ENCODE measurements at places on chromosomes 7 and 10.

DNA sequence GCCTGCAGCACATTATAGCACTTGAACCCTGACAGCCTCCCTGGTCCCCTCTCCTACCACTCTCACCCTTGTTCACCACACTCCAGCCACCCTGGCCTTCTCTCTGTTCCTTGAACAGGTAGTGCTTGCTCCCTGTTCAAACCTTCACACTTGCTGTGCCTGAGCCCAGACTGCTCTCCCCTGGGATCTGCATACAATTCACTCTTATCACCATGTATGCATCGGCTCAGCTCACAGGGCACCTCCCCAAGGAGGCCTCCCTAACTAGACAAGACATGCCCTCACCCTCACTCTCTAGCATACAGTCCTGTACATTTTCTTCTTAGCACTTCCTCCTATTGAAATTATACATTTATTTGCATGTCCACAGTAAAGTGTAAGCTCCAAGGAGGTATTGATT lies 59.3 kb downstream of the FAM13C start:
- no peak for DNase-seq

GRCh38 chr7:135757719-135758411 lies 9.3 kb upstream of the FAM180A start:
- no peak for DNase-seq

DNA sequence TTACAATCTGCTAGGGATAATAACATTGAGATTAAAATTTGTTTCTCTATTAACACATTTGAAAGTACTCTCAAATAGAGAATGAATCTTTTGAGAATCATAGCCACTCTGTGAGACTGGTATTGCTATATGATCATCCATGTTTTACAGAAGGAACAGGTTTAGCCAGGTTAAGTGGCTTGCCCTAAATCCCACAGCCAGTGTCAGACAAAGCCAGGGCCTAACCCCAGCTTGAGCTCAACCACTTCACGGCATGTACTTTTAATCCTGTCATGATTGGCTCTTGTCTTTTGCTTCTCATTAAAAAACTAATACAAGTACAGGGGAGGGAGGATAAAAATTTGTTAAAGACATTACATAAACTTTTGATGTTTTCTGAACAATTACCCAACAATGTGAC lies 3.8 kb upstream of the ZNRF2 start:
- DNase-seq: no peak

DNA sequence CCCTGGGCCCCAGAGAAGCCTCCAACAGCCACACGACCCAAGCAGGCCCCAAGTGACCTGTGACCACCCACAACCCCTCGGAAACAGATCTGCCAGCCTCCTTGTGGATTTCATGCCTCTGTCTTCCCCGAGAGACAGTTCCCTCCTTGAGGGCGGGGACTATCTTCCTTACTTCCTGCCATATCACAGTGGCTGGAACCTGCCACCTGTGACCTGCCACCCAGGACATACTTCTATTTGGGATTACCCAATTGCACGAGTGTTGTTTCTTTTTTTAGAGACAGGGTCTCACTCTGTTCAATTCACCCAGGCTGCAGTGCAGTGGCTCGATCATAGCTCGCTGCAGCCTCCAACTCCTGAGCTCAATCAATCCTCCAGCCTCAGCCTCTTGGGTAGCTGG lies 25.9 kb downstream of the TNRC18 start:
- DNase-seq: no peak

DNA sequence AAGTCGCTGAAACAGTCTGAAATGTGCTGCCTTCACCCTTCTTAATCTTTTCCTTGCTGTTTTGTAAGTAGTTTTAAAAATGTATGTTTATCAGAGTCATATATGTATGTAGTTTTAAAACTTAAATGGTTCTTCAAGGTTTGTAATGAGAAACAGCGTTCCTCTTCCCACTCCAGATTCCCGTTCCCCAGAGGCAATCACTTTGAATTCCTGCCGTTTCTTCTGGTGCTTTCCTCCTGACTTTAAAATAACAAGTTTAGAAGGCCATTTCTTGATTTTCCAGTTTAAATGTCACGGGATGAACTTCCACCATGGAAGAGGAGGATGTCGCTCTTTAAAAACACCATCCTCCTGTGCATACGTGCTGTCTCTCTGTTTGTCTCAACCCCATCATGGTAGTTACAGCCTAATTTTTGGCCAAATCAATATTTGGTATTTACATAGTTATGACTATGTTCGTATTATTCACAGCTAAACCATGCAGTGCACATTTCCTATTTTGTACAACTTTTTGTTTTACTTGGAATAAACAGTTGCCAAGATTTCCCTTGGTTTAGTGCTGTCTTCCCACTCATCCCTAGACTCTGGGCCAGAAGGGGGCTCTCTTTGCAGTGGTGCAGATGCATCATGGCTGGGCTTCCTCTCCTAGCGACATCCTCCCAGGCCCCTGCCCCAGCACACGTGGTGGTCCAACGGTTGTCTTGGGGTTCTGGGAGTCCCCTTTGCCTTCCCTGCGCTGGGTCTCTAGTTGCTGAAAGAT lies 151.4 kb downstream of the PTPN20 start:
- DNase-seq: no peak

- DNase-seq: no peak
These were observed 4.2 kb upstream of the ADGRA1 start for GRCh38 chr10:133083422-133084100.

- no peak for DNase-seq
These were observed 324.5 kb upstream of the KLF6 start for GRCh38 chr10:4109469-4109868.

GRCh38 chr10:44575601-44576380 lies 190.9 kb upstream of the CXCL12 start:
- no peak for DNase-seq

DNA sequence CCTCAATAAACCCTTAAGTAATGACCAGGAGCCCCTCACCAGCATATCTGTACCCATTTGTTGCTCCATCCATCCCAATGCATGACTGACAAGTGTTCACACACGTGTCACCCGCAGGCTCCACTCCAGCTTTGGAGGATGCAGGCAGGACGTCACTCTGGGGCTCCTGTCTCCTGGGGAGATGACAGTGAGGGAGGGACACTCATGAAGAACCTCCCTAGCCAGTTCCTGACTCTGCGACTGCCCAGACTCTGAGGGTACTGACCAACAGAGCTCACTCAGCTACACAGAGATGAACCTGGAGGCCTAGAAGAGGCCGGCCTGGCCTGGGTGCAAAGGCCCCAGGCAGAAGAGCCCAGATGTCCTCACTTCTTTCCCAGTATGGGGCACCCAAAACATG lies 135.1 kb upstream of the RET start:
- DNase-seq: no peak

DNA sequence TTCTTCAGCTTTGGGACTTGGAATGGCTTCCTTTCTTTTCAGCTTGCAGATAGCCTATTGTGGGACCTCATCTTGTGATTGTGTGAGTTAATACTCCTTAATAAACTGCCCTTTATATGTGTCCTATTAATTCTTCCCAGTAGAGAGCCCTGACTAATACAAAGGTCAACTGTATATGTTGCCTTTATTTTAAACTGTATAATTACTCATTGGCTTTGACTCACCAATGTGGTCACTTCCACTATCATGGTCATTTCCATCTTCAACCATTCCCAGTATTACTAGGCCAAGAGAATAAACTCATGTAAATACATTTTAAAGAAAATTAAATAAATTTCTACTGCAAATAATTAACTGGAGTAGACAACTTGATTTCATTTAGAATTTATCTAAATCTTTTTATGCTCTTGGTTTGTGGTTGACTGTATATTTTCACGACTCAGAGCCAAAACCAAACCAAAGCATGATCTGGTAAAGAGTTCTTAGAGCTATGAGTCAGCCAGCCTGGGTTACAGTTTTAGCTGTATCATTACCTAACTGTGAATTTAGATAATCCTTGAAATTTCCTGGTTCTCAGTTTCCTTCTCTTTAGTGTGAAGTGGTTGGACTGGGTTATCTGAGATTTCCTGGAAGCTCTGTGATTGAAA lies 188.4 kb downstream of the PPP1R3A start:
- DNase-seq: no peak

DNA sequence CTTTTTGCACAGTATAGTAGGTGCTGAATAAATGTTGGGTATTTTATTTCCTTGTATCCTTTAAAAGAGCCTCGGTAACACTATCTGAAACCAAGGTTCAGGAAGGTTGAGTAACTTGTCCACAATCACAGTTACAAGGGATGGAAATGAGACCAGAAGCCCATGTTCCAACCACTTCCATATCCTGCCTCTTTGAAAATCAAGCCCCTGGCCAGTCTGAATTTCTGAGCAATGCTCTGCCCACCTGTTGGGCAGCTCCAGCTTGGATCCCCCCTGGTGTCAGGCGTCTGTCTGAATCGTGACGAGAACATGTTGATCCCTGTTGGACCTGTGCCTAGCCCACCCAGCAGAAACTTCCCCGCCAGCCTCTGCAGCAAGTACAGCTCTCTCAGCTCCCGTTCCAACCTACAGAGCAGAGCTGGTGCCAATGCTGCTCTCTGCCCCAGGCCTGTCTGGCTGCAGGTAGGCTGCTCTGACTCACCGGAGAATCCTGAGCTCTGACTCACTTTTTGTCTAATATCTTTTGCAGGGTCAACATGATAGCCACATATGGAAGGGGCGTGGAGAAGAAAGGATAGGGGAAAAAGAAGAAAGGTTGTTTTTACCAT lies 595.5 kb downstream of the INHBA start:
- DNase-seq: no peak

DNA sequence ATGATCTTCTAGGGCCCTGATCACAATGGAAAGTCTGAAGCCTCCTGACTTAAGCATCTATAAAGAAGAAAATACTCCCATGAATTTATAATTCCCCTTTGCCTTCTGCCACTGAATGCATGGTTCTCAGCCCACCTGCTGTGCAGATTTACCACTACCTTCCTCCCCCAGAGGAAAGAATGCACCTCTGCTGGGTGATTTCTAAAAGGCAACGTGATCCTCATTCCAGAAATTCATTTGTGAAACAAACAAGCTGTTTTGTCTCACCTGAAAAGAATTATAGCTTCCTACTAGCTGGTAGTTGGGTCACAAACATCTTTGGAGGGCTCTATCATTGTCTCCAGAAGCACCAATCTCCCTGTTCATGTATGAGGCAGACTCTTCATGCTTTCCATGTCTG lies 320.2 kb downstream of the CDC14C start:
- DNase-seq: no peak

DNA sequence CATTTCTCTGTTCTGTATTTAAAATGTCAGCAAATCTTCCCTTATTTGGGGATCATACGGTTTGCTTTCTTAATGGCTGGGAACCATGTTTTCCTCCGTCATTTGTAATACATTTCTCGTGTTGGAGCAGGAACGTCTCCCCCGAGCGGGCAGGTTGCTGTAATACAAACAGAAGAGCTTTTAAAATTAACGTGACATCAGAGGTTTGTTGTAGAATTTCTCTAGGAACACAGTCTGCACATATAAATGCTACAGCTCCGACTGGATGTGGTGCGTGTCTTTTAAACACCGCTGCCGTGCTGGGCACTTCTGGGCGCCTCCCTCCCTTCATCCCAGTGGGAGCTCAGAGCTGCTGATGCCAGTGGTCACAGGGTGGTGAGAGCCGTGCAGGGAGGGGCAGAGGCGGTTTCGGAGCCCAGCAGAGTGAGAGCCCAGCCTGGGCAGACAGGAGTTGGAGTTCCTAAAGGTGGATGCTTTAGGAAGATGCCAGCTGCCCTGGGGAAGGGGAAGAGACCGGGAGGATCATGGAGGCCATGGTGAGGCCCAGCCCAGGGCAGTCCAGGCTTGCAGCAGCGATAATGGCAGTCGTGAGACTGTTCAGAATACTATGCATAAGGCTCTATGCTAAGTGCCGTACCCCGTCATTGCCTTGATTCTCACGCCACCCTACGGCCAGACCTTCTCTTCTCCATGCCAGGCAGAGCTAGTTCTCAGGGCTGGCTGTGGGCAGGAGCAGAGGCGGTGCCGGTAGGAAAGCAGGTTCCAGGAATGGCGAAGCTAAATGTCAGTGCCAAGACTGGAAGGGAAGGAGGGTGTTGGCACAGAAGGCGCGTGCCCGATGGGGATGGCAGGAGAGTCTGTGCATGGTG lies 96.2 kb downstream of the GLRX3 start:
- no peak for DNase-seq

GRCh38 chr7:70014472-70015177 lies 416.4 kb downstream of the AUTS2 start:
- no peak for DNase-seq

DNA sequence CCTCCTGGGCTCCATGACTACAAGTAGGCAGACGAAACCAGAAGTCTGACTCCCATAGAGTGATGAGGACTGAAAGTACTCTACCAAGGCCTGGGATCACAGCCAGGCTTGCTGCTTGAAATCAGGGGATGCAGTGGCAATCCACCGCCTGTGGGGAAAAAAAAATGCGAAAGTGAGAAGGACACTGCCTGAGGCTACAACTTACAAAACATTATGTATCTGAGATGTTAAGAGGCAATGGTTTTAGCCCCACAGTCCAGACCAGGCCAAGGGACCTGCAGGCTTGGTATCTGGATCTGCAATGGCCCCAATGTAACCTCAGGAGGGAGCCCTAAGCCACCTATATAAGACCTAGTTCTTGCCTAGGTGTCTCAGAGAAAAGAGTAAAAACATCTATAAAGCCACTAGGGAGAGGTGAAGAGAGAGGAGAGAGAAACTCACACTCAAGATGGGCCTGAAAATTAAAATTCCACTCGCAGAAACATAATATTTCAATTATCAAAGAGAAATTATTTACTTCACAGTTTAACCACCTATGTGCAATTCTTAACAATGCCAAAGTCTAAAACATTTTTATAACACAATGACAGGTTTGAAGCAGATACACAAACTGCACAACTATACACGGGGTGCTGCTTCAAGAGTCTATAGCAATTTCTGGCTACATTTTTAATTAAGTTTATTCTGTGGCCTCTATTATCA lies 13.9 kb downstream of the DNAJC1 start:
- DNase-seq: no peak

- DNase-seq: no peak
These were observed 13.3 kb upstream of the FGFR2 start for GRCh38 chr10:121611393-121612159.

GRCh38 chr7:92255308-92255707 lies 9.5 kb downstream of the ANKIB1 start:
- no peak for DNase-seq

GRCh38 chr7:112130729-112131410 lies 75.3 kb downstream of the DOCK4 start:
- no peak for DNase-seq

GRCh38 chr7:51335057-51335456 lies 18.4 kb upstream of the COBL start:
- DNase-seq: no peak

DNA sequence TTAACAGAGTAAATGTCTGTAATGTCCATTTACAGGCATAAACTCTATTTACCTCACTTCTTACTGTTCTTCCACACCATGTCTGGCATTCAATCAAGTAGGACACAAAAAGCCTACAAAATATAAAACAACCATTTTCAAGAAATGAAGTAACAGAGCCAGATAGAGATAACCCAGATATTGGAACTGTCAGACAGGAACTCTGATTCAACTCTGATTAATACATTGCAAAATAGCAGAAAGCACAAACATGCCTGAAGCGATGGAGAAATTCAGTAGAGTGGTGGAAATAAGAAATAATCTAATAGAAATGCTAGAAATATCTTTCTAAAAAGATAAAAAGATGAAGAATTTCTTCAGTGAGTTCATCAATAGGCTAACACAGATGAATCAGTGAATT lies 964.4 kb downstream of the PCDH15 start:
- DNase-seq: no peak

- no peak for DNase-seq
These were observed 99.0 kb upstream of the FZD1 start for GRCh38 chr7:91165006-91165845.

GRCh38 chr7:148230296-148230695 lies 360.3 kb upstream of the C7orf33 start:
- DNase-seq: no peak

Data from amygdala (tissue), 56 donors.